ENCODE measurements at places on chromosomes 13 and 19.

GRCh38 chr13:38998739-38999138 lies 8.1 kb upstream of the STOML3 start:
- DNase-seq: no peak

DNA sequence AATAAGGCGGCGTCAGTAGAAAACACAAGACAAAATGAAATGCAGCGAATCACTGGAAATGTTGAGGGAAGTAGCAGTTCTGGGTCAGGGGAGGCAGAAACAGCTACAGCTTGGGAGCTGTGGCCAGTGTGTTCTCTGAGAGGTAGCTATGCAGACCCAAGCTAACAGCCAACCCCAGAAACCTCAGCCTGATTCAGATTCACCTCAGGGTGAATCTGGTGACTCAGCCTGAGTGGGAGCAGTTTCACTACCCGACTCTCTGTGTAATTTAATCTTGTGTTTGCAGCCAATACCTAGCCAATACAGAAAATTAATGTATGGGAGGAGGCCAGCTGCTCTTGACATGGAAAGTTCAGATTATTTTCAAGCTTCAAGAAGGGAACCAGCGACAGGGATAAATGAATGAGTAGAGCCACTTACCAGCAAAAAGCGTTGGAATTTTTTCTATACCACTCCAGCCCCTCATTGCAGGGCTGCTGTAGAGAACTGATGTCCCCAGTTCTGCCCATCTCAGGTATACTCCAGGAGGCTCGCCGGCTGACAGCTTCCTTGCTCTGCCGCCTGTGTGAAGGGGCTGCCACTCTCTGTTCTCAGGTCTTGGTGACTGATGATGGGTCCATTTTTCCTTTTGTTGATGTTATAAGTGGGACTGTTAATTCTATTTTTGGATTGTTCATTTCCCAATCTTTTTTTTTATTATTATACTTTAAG lies 8.9 kb downstream of the IGFL3 start:
- peak; percentile 39 for DNase-seq

GRCh38 chr19:39679791-39680168 lies 24.1 kb downstream of the LGALS16 start:
- no peak for DNase-seq

DNA sequence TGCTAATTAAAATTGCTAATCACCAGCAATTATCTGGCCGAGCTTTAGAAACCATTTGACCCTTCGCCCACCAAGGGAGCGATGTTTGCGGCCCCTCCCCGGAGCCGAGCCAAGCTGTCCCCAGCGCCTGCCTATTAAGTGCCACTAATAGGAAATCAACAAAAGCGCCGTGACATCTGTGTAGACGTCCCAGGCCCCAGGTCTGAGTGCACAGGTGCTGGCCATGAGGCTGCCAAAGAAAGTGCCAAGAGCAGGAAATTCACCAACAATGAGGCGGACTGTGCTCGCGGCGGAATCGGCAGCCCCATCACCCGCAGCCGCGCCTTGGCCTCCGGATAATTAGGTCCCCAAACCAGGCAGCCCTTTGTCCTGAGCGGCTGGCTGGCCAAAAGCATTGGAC lies 44.5 kb upstream of the SPACA7 start:
- peak; percentile 84 for DNase-seq

DNA sequence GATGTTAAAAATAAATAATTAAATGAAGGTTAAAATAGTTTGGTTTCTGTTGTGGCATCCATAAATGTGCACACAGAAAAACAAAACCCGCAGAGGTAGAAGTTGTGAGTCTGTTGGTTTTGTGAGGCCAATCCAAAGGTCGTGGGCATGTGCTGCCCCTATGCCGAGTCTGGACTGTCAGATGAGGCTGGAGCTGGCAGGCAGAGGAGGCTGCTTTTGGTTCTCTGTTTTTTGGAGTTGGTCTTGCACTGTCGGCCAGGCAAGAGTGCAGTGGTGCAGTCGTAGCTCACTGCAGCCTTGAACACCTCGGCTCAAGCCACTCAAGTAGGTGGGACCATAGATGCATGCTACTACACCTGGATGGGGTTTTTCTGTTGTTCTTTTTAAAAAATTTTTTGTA lies 43.7 kb downstream of the TSSK6 start:
- no peak for DNase-seq

DNA sequence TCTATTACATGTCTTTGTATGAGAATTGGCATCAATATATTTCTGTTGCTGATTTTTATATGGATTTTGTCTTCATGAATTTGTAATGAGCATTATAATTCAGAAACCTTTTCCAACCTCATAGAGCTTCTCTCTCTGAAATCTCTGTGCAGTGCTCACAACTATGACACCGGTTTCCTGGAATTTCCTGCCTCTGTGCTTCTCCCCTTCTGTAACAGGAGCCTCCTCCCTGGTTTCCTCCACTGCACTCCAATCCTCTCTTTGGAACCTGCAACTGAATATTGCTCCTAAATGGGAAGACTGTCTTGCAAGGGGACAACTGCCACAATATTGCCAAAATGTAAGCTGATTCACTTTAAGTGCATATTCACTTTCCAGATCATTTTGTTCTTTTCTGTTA lies 1147.9 kb downstream of the UQCRFS1 start:
- DNase-seq: no peak

DNA sequence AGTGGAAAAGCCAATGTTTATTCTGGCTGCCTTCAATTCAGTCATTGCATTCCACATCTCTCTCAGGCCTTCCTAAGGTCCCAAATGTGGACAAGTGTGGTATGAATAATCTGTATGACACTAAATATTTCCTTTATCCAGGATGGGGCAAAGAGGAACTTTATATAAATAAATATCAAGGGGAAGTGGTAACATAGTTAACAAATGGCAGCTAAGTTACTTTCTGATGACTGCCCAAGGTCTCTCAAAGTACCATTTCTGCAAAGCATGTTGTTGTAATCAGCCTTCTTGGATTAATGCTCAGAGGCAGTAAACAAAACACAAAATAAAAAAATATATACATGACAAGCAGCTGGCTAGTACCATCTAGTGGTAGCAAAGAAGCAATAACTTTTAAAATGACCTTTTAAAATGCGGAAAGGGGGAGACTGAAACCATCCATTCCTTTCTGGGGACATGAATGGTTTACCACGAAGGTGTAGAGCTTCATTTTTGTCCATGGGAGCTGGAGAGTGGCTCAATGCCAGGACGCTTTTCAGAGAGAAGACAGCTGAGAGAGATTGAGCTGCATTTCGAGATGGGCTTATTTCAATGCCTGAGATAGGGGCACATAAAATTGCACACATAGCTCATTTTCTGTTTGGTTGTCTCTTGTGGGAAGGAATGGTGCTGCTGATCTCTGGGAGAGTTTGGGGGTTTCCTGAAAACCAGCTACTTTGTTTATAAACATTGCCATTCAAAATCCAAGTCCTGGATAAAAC lies 259.2 kb downstream of the RFC3 start:
- DNase-seq: peak; percentile 48

- no peak for DNase-seq
These were observed 2.3 kb downstream of the MATK start for GRCh38 chr19:3783660-3784584.

DNA sequence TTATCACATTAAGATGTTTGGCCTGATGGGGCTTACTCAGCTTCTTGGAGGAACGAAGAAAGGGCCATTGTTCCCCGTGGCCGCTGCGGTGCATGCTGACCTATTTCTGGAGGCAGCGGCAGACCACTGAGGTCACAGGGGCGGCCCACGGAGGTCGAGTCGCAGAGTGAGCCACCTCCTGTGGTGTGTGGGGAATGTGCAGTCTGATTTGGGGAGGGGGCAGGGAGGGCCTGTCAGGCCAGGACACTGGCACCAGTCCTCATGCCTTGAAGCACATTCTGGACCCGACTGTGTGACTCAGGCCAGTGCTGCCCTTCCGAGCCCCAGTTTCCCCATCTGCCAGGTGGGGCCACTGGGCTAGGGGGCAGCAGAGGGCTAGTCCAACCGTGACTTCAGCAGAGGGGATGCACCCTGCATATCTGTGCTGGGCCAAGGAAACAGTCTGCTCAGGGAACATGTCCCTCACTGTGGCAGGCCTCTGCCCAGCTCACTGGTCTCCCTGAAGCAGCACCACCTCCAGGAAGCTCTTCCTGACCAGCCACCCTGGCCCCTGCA lies 6.3 kb downstream of the SLC7A10 start:
- no peak for DNase-seq

DNA sequence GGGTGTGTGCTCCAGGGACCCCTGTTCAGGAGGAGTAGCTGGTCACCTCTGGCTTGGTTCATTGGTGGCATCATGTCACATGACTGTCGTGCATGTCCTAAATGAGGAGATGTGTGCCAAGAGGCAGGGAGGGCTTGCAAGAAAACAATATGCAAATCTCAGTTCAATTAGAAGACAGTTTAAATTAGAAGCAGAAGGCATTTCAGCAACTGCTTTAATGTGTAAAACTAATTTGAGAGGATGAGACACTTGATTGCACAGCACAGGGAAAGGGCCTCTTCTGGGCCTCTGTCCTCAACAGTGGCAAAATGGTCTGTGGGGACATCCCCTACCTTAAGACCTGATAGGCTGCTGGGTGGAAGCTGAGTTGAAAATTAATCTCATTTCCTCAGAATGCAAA lies 54.6 kb downstream of the SPATA13 start:
- no peak for DNase-seq

- no peak for DNase-seq
These were observed 85.5 kb upstream of the FGF14 start for GRCh38 chr13:102487330-102487729.

DNA sequence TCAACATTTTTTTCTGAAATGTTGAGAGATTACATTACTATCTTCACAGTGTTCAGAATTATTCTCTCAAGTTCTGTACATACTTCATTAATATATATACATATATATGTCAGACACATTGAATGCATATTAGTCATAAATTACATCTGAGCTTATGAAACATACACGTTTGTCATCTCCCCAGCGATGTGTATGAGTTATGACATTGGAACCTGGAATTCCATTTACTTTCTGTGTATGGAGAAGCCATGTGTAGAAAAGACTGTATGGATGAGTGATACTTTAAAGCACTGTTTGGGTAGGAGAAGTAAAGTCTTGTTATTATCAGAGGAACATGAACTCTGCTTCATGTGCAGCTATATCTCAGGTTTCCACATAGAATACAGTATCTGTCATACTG lies 167.2 kb downstream of the FGF14 start:
- DNase-seq: no peak

GRCh38 chr19:10615429-10616023 lies 9.8 kb upstream of the SLC44A2 start:
- no peak for DNase-seq

DNA sequence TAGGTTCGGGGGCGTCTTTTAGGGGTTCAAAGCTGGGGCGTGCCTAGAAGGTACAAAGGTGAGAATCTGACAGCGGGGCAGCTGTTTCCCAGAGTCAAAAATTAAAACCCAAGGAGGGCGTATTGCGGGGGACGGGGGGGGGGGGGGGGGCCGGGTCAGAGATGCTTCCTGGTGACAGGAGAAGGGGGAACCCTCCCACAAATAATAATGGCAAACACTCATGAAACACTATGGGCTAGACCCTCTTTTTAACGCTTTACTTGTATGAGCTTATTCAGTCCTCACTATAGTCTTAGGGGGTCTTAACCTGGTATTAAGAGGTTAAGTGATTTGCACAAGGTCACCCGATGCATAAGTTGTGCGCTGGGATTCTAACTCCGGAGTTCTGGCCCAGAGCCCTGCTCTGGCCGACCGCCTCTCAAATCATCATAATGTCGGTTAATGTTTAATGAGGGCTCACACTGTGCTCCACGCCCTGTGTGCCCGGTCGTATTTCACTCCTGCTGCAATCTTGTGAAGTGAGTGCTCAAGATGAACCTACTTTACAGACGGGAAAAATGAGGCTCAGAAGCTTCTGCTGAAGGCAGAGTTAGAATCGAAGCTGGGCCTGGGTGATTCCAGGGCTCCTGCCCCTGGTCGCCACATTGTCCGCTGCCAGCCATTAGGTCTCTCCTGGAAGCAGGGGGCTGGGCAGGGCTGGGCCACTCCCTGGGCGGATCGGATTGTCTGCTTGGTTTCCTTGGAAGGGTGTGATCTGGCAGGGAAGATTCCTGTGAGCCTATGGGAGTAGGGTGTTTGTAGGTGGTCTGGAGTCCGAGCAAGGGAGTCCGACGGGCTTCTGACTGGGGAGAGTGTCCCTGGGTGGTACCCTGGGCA lies 964 bp downstream of the PAK4 start:
- DNase-seq: peak; percentile 26

- peak; percentile 28 for DNase-seq
These were observed 29.1 kb downstream of the NFIX start for GRCh38 chr19:13024126-13024950.

- no peak for DNase-seq
These were observed 7.4 kb upstream of the IGFL1 start for GRCh38 chr19:46221981-46222610.

GRCh38 chr13:102657630-102658029 lies 37.2 kb downstream of the METTL21C start:
- DNase-seq: no peak

- peak; percentile 72 for DNase-seq
These were observed 513 bp downstream of the CIRBP start for GRCh38 chr19:1269478-1270212.
